T-helper 22 cell (primary cell): ENCODE measurements at places on chromosomes 5 and 9.

GRCh38 chr9:70561111-70561510 is 146.7 kb upstream of the KLF9 start:
- no peak for DNase-seq

DNA sequence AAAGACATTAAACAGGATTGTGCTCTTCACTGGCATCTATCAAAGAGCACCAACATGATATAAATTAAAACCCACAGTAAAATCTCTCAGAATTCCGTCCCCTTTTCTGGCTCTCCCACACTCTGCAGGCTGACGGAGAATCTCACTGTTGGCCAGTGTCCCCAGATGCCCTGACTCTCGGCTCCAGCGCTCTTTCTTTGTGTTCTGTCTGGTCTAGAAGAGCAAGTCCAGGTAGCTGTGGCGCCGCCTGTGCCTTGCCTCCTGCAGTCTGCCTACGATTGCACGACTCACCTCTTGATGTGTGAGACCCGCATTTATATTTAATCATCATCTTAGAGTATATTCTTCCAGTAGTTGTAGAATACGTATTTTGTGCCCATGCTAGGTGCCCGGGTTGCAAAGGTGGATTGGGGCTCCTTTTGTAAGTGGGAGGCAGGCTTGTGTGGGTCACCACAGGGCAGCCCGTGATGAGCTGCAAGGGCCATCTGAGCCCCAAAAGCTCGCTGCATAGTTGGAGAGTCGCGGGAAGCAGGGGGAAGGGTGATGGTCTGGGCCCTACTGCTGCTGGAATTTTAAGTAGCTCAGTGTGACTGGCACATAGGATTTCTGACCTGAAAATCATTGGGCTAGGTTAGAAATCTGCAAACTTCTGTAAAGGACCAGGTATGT is 55.6 kb downstream of the EHMT1 start:
- DNase-seq, result no peak

GRCh38 chr5:116359592-116359991 is 215.0 kb downstream of the SEMA6A start:
- DNase-seq, result no peak

GRCh38 chr9:117873664-117874063 is 169.5 kb downstream of the TLR4 start:
- DNase-seq, result no peak

DNA sequence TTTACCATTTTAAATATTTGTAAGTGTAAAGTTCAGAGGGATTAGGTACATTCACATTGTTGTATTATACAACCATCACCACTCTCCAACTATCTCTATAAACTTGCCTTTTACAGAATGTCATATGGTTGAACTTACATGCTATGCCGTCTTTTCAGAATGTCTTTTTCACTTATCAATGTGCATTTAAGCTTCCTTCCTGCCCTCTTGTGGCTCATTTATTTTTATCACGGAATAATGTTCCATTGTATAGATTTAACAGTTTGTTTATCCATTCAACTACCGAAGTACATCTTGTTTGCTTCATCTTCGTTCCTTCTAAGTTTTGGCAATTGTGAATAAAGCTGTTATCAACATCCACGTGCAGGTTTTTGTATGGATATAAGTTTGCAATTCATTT is 133.3 kb upstream of the C6 start:
- DNase-seq, result no peak

GRCh38 chr9:128912270-128912853 is 8.4 kb upstream of the PHYHD1 start:
- DNase-seq, result no peak
